ENCODE measurements at places on chromosomes 3 and 15.
A peak's percentile ranks its signal among the peaks of the same experiment; 100 is the strongest.

GRCh38 chr3:152511904-152512303 lies 243.2 kb downstream of the MBNL1 start:
- no peak for DNase-seq

- no peak for DNase-seq
Measured at GRCh38 chr3:195133013-195133412, 137.9 kb downstream of the XXYLT1 start.

DNA sequence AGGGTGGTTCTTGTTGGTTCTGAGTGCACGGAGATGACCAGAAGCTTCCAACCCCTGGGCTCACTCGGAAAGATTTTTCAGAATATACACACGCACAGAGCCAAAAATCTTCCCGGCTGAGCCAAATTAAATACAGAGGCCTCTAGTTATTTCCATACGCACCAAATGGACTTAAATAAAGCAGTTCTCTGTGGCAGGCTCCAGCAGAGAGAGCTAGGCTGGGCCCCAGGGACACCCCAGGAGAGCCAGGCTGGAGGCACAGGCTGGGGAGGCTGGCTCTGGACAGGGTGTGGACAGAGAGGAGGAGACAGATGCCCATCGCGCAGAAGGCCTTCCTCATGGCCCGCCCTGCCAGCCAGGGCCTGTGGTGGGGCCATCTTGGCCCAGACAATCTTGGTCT lies 115.9 kb downstream of the IQSEC1 start:
- DNase-seq = no peak

- DNase-seq = peak; percentile 58
Measured at GRCh38 chr3:186759231-186759930, 24.0 kb upstream of the EIF4A2 start.

- DNase-seq = no peak
Measured at GRCh38 chr15:77528968-77529319, 103.8 kb downstream of the LINGO1 start.

GRCh38 chr3:125008766-125009165 lies 47.0 kb downstream of the HEG1 start:
- DNase-seq = no peak

GRCh38 chr15:81947548-81947947 lies 98.3 kb downstream of the MEX3B start:
- peak; percentile 23 for DNase-seq

- no peak for DNase-seq
Measured at GRCh38 chr3:50380405-50381085, 21.2 kb upstream of the TMEM115 start.

DNA sequence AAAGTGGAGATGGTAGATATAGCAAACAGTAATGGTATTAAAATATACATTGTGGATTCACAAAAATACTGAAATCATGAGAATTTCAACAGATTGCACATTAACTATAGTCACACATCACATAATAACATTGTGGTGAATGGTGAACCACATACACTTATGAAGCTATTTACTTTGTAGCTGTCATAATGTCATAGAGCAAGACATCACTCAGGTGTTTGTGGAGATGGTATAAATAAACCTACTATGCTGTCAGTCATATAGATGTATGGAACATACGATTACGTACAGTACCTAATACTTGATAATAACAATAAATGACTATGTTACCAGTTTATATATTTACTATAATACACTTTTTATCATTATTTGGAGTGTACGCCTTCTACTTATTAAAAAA lies 1416.0 kb upstream of the ALCAM start:
- no peak for DNase-seq

DNA sequence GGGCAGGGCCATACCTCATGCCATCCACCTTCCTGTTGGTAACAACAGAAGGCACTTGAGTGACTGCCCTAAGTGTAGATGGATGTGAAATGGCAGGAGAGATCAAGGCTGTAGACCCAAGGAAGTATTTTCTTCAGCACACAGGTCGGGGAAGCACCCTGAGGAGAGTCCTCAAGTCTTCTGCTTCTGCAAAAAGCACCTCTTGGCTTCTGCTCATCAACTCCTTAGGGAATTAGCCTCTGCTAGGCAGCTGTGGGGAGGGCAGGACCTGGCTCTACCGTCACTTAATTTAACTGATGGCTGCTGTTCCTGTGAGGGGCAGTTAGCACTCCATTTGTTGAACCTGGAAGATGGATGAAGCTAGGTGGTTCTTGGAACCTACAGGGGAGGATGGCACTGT lies 6.9 kb upstream of the CACNA2D2 start:
- no peak for DNase-seq

- DNase-seq = no peak
Measured at GRCh38 chr3:146529021-146529420, 15.4 kb downstream of the PLSCR1 start.

DNA sequence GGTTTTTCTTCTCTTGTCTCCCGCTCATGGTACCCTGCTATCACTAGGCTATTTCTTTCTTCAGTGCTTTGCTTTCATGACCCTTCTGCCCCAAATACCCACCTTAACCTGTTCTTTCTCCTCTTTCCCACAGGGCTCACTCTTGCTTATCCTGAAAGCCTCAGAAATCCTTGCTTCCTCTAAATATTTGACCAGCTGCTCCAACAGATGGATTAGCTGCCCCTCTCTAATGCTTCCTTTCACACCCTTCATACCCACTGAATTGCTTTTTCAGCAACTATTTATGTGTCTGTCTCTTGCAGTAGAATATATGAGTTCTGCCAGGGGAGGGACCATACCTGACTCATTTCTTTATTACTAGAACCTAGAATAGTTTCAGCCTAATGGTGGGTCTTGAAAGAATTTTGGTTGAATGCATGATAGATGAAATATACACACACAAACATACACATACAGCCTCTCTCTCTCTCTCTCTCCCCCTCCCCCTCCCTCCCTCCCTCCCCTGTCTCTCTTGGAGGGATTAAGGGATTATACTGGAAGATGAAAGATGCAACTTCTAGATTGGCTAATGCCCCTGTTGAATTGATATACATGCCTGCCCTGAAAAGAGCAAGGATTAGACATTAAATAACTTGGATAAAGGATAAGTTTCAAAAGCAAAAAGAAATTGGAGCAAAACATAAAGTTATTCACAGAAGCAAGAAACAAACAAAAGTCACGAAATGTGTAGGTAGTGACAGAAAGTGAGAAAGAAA lies 95.0 kb upstream of the GADL1 start:
- DNase-seq = no peak

DNA sequence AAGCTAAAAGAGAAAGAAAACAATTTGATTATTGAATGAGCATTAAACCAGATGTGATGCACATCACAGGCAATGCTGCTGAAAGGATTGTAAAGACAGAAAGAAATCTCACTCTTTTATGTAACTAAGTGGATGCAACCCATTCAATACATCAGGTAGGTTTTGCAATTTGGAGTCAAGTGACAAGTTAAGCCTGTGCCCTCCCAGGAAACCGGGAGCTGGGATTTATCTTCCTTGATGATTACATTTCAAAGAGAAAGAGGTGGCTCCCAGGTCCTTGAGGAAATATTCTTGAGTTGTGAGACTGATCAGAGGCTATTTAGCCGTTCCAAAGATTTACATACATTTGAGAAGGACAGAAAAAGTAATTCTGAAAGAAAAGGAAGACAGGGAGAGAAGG lies 219.0 kb upstream of the PROK2 start:
- DNase-seq = no peak

DNA sequence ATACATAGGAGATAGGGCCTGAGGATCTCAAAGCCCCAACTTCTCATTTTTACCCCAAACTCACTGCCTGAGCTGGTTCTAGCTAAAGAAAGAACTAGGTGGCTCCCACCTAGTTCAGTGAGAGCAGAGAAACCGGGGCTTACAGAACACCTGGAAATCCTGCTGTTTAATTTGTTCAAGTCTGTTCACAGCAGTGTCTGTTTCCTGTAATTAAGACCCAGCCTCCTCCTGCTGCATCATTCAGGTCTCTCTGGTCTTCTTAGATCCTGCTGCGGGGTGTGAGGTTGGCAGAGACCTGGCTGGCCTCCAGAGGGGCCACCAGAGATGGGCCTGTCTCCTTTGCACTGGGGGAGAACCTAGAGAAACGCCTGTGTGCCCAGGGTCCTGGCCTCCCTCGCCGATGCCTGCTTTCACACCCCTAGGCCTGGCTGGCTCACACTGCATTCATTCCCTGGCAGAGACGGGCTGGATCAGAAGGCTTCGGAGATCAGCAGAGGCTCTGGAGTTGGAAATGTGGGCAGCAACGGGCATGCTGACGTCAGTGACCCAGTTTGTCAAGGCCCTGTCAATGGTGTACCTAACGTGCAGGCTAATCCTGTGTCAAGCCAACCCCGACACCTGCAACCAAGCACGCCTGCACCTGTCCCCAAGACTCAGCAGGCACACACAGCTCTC lies 4.9 kb upstream of the CHRNA3 start:
- no peak for DNase-seq

DNA sequence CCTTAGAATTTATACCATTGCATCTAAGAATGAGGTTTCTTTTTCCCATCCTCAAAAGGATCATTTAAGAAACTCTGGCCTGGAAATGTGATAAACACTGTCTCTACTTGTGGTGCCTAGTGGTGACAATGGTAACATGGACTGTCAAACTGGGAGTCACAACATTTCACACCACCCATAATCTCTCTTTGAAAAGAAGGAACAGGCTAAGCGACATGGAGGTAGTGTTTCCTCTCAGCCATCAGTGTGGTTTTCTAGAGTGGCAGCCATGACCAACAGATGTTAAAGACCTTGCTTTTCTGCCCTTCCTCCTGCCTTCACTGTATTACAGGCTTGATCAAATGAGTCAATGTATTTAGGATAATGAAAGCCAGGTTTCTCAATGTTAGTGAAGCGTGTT lies 283.1 kb upstream of the STAC start:
- DNase-seq = no peak

- no peak for DNase-seq
Measured at GRCh38 chr3:79473993-79474392, 293.8 kb downstream of the ROBO1 start.

GRCh38 chr3:21912711-21913110 lies 161.7 kb upstream of the ZNF385D start:
- DNase-seq = no peak

DNA sequence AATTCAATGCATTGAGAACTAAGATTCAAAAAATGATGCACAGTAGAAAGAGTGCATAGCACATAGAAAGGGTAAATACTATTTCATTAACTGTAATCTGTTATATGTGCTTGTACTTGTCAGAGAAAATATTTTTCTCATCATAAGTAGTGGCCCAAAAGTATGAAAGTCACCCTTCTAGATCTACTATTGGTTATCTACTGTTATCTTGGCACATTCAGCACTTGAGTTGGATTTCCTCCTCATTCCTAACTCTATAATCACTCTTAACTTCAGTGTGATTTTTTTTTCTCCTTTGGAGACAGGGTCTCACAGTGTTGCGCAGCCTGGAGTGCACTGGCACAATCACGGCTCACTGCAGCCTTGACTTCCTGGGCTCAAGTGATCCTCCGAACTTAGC lies 194.4 kb downstream of the PCCB start:
- no peak for DNase-seq

All from trophoblast cell (in vitro differentiated cells and primary cell).